Activated CD4-positive, alpha-beta T cell treated with anti-CD3 and anti-CD28 coated beads for 36 hours (primary cell): ENCODE measurements at places on chromosomes 7 and 10. TPM values are rescaled to one million over a fixed set of nuclear protein-coding genes. Genes with fewer than 3 reads are reported as not detected.

DNA sequence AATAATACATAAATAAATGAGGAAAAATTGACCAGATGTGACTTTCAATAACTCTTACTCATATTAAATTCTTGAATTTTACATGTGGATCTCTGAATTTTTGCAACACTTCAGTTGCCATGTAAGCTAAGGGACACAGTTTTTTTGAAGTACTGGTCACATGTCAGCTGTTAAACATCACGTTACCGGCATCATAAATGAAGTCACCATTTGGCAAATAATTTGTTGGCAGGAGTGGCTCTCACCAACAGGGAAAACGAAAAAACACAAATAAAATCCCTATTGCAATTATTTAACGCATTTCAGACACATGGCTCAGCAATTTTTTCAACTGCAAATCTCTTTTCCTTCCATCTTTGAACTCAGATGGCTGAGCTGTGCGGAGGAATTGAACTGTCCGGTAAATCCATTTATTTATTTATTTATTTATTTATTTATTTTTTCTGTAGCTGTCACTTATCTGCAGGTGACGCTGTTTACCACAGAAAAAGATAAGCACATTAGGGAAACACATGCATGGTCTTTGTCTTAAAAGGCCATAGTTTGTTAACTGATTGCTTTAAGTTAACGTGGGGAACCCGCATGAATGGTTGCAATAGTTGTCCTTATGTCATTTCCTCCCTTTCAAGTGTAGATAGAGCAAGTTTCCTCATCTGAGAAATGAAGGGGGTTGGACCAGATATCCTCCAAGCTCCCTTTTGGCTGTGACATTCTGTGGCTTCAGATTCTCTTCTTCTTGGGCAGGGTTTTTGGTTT lies 64.7 kb upstream of the JAZF1 start:
- H3K36me3 ChIP-seq, result no peaks in the 10 kb centered on the region
- H3K4me1 ChIP-seq, result peaks cover 3% of the 10 kb centered on the region
- DNase-seq, result no peak
- H3K27me3 ChIP-seq, result peaks cover 24% of the 10 kb centered on the region
- H3K27ac ChIP-seq, result no peak overlapping the region

DNA sequence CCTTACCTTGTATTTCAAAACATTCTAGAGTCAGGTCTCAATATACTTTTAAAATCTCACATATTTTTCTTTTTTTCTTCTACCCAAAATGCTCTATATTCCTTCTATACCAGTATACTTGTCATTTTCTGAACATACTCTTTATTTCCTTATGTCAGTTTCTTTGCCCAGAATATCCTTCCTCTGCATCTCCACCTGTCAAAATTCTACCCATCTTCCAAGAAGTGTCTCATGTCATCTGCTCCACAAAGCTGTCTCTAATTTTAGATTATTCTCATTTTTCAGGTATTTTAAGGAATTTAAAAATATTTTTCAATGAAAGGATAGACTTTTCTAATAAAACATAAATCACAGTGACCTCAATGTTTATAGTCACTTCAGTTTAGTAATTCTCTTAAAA lies 328.0 kb upstream of the SMIM30 start:
- DNase-seq, result no peak
- H3K4me3 ChIP-seq, result no peak overlapping the region
- H3K27ac ChIP-seq, result no peak overlapping the region
- H3K27me3 ChIP-seq, result peaks cover 2% of the 10 kb centered on the region
- no peaks in the 10 kb centered on the region for H3K36me3 ChIP-seq
- no peaks in the 10 kb centered on the region for H3K4me1 ChIP-seq

GRCh38 chr7:14859267-14859666 lies 43.3 kb downstream of the DGKB start:
- H3K27me3 ChIP-seq, result no peaks in the 10 kb centered on the region
- H3K27ac ChIP-seq, result no peak overlapping the region
- H3K4me3 ChIP-seq, result no peak overlapping the region
- H3K4me1 ChIP-seq, result no peaks in the 10 kb centered on the region
- no peak for DNase-seq
- no peaks in the 10 kb centered on the region for H3K36me3 ChIP-seq

GRCh38 chr10:52454491-52454890 lies 140.4 kb downstream of the DKK1 start:
- no peak for DNase-seq
- no peaks in the 10 kb centered on the region for H3K36me3 ChIP-seq
- H3K4me3 ChIP-seq, result no peak overlapping the region
- no peaks in the 10 kb centered on the region for H3K27me3 ChIP-seq
- no peaks in the 10 kb centered on the region for H3K4me1 ChIP-seq

Gene GPR37
- total RNA-seq, result not detected

DNA sequence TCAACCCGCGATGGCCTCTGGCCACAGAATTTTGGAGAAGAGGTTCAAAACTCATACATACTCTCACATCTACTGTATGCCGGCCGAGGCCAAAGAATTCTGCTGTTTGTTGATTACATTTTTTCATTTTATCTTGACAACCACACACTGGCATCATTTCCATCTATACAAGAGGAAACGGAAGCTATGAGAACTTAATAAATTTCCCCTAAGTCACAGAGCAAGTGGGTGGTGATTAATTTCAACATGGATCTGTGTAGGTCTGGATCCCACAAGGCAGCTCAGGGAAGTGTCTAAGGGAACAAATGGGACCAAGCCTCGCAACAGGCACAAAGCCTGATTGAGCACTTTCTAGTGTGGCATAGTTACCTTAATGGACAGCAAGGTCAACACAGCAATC lies 18.0 kb downstream of the ELMO1 start:
- no peak overlapping the region for H3K27ac ChIP-seq
- H3K27me3 ChIP-seq, result no peaks in the 10 kb centered on the region
- H3K4me3 ChIP-seq, result no peak overlapping the region
- H3K4me1 ChIP-seq, result peaks cover 88% of the 10 kb centered on the region
- peaks cover 28% of the 10 kb centered on the region for H3K36me3 ChIP-seq
- DNase-seq, result no peak

Gene NHLRC2
- total RNA-seq, result 22.3 TPM

DNA sequence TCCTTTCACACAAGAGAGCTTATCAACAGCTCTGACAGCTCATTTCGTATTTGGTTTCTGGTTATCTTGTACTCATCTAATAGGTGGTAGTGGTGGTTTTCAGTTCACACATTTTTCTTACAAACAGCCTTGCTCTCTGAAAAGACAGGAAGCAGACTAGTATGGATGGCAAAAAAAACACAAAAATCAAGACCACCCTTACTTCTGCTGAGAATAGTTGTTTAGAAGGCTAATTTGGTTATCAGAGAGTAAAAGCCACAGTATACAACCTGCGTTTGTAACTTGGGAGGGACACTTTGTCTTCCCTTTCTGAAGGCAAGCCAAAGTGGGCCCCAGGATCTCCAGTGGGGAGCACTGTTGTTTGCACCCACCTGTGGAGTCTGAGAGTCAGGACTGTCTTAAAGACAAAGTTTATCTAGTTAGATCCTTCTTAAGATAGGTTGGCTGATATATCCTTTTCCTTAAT lies 68.0 kb downstream of the PIP4K2A start:
- H3K27ac ChIP-seq, result peak overlapping the region; percentile 93
- peak overlapping the region; percentile 8 for H3K4me3 ChIP-seq
- no peaks in the 10 kb centered on the region for H3K27me3 ChIP-seq
- H3K4me1 ChIP-seq, result peaks cover 87% of the 10 kb centered on the region
- no peak for DNase-seq

Gene SPDYE6
- total RNA-seq, result not detected

GRCh38 chr10:7409732-7410168 lies 1.1 kb downstream of the SFMBT2 start:
- peak overlapping the region; percentile 93 for H3K27ac ChIP-seq
- H3K36me3 ChIP-seq, result peaks cover 13% of the 10 kb centered on the region
- DNase-seq, result peak; percentile 56
- H3K4me3 ChIP-seq, result peak overlapping the region; percentile 94
- H3K27me3 ChIP-seq, result peaks cover 10% of the 10 kb centered on the region
- peaks cover 53% of the 10 kb centered on the region for H3K4me1 ChIP-seq

Gene CFAP46
- 0.21 TPM for total RNA-seq

DNA sequence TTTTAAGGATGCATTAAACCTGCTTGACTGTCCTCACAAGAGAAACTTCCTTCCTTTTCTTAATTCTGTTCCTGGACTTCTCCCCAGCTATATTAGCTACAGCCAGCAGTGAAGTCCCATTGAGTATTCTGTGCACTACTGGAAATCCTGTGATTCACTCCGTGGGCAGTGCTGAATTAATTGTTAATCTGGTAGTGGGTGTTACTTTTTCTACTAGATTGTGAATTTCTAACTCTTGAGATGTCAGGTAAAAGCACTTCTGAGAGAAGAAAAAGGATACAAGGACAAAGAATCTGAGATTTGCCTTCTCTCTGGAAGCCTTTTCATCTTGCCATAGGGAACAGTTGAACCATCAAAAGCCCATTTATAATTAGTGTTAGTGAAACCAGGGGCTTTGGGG lies 33.9 kb downstream of the CYCS start:
- no peak for DNase-seq
- H3K27me3 ChIP-seq, result peaks cover 2% of the 10 kb centered on the region
- H3K36me3 ChIP-seq, result no peaks in the 10 kb centered on the region
- H3K4me1 ChIP-seq, result peaks cover 12% of the 10 kb centered on the region
- no peak overlapping the region for H3K27ac ChIP-seq

- H3K4me1 ChIP-seq, result peaks cover 73% of the 10 kb centered on the region
- peaks cover 14% of the 10 kb centered on the region for H3K36me3 ChIP-seq
- peak; percentile 62 for DNase-seq
- H3K27me3 ChIP-seq, result no peaks in the 10 kb centered on the region
Measured at GRCh38 chr10:35336921-35337823, 863 bp downstream of the CCNY start.

Gene DYDC1
- not detected for total RNA-seq

DNA sequence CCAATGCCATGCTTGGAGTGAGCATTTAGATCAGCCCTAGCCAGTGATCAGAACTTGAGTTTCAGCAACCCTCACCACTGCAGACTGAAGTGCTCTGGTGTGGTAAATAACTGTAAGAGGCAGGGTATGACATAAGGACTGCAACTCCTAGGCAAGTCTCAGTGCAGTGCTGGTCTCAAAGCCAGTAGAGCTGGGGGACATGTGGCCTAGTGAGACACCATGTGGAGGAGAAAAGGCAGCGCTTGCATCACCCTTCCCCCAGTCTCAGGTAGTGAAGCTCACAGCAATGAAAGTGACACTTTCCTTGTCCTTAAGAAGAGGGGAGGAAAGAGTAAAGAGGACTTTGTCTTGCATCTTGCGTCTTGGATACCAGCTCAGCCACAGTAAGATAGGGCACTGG lies 386.8 kb upstream of the POT1 start:
- H3K27ac ChIP-seq, result no peak overlapping the region
- no peaks in the 10 kb centered on the region for H3K4me1 ChIP-seq
- no peak overlapping the region for H3K4me3 ChIP-seq
- no peak for DNase-seq
- H3K27me3 ChIP-seq, result no peaks in the 10 kb centered on the region

DNA sequence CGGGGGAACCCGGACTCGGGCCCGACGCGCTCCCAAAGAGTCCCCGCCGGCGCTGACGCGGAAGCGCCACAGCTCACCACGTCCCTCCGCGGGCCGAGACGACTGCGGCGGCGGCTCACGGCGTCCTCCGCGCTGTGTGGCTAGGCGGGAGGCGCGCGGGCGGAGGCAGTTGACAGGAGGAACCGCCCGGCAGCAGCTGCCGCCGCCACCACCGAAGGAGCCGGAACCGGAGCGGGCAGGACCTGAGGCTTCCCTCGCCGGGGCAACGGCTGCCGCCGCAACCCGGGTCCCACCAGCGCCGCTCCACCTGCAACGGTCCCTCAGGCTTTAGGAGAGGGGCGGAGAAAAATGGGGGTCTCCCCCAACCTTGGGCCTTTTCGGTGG lies 334 bp downstream of the ZNF800 start:
- H3K4me3 ChIP-seq, result peak overlapping the region; percentile 87
- H3K27me3 ChIP-seq, result no peaks in the 10 kb centered on the region
- DNase-seq, result peak; percentile 84
- peaks cover 38% of the 10 kb centered on the region for H3K36me3 ChIP-seq
- H3K4me1 ChIP-seq, result peaks cover 66% of the 10 kb centered on the region

- no peaks in the 10 kb centered on the region for H3K4me1 ChIP-seq
- DNase-seq, result no peak
- no peak overlapping the region for H3K27ac ChIP-seq
- no peak overlapping the region for H3K4me3 ChIP-seq
- H3K27me3 ChIP-seq, result no peaks in the 10 kb centered on the region
Measured at GRCh38 chr7:12839508-12840153, 152.2 kb downstream of the ARL4A start.

Gene MINDY4
- 1.7 TPM for total RNA-seq

Gene WIPF3
- total RNA-seq, result not detected

- no peaks in the 10 kb centered on the region for H3K4me1 ChIP-seq
- no peak overlapping the region for H3K4me3 ChIP-seq
- no peaks in the 10 kb centered on the region for H3K36me3 ChIP-seq
- DNase-seq, result no peak
Measured at GRCh38 chr7:26135551-26135950, 16.4 kb upstream of the NFE2L3 start.

Gene ASZ1
- total RNA-seq, result not detected

Gene SFTPA1
- total RNA-seq, result not detected

Gene ACHE
- total RNA-seq, result not detected

Gene TCAF1
- total RNA-seq, result 17.7 TPM

GRCh38 chr10:97336942-97337831 lies 2.7 kb upstream of the FRAT2 start:
- H3K4me3 ChIP-seq, result no peak overlapping the region
- DNase-seq, result no peak
- peaks cover 24% of the 10 kb centered on the region for H3K4me1 ChIP-seq
- no peaks in the 10 kb centered on the region for H3K27me3 ChIP-seq
- H3K27ac ChIP-seq, result no peak overlapping the region

DNA sequence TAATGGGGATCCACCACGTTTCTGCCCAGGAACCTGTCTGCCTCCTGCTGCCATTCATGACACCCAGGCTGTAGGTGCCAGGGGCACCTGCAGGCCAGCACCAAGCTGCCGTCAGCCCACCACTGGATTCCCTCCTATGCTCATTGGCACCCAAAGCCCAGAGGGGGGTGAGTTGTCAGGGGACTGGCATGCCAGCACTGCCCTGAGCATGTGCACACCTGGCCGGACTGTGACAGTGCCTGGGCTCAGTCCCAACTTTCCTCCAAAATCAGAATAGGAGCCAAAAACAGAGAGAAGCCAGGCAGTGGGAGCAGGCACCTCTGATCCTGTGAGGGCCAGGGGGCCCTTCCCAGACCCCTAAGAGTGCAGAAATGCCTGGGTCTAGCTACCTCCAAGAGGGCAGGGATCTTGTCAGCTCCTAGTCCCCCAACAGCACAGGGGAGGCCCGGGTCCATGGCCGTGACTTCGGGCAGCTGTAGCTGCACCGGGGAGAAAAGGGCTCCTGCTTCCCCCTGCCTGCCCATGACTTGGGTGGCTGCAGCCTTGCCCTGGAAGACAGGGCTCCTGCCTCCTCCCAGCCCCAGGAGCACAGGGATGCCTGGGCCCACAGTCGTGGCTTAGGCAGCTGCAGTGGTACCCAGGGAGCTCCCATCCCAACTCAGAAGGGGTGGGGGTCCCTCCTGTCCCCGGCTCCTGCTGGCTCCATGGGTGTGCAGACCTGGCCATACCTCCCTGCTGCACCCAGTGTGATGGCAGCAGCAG lies 249.8 kb upstream of the DKK1 start:
- no peaks in the 10 kb centered on the region for H3K4me1 ChIP-seq
- no peaks in the 10 kb centered on the region for H3K27me3 ChIP-seq
- no peaks in the 10 kb centered on the region for H3K36me3 ChIP-seq
- no peak overlapping the region for H3K27ac ChIP-seq

GRCh38 chr7:101816595-101817470 lies 593 bp upstream of the CUX1 start:
- H3K27ac ChIP-seq, result no peak overlapping the region
- H3K36me3 ChIP-seq, result no peaks in the 10 kb centered on the region
- peaks cover 2% of the 10 kb centered on the region for H3K27me3 ChIP-seq
- peak overlapping the region; percentile 71 for H3K4me3 ChIP-seq
- DNase-seq, result peak; percentile 55
